Smooth muscle cell of the brain vasculature (primary cell): ENCODE measurements at places on chromosomes 4 and X.

DNA sequence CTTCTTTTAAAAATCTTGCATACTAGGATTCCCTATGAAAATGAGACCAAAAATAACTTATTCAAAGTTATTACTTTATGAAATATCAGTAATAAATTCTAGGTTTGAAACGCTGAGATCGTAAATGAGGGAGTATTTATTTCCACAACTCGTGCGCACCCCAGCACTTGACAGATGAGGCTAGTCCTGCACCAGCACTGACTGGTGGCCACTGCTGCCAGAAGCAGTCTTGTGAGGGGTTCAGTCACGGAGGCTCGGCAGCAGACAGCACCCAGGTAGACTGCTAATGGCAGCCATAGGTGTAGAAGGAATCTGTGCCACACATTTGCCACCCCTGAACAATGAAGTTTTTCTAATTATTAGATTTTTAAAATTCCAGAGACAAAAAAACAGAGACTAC is 248.7 kb downstream of the CAMK2D start:
- no peak for DNase-seq

DNA sequence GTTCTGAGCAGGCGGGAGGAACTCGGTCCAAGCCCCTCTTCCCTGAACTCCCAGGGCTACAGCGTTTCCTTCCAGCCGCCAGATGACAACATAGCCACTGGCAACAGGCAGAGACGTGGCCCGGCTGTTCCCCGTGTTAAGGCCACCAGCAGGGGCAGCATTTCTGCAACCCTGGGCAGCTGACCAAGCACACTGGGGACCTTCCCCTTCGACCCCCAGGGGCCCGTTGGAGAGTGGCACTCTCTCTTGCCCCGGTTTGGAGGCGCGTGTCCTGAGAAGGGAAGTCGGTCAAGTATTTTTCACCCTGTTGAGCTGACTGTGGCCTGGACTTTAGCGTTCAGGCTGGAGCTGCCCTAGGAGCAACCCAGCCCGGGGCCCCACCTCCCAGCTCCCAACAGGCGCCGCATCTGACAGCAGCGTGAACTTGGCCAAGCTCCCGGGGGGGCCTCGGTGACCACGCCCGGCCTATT is 37.6 kb downstream of the ZBTB49 start:
- no peak for DNase-seq

- DNase-seq, result no peak
Measured at GRCh38 chrX:68868902-68869800, 40.3 kb downstream of the EFNB1 start.

GRCh38 chr4:147747787-147748454 is 16.0 kb downstream of the ARHGAP10 start:
- DNase-seq, result no peak

- DNase-seq, result no peak
Measured at GRCh38 chr4:93187892-93188291, 640.7 kb upstream of the ATOH1 start.

- DNase-seq, result no peak
Measured at GRCh38 chrX:66030505-66031317, 9.2 kb downstream of the VSIG4 start.

DNA sequence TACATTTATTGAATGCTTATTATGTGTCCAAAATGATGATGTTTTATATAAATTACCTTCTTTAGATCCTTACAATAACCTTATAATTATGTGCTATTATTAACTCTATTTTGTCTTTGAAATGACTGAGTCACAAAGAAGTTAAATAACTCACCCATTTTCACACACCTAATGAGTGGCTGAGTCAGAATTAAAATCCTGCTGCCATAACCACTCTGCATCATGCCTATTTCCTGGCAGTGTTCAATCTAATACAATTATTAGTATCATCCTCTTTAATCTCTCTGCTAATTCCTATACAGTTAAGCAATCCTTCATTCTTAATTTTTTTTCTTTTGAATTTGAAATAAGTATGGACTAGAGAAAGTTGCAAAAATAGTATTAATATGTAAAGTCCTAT is 342.9 kb downstream of the CFAP299 start:
- no peak for DNase-seq

DNA sequence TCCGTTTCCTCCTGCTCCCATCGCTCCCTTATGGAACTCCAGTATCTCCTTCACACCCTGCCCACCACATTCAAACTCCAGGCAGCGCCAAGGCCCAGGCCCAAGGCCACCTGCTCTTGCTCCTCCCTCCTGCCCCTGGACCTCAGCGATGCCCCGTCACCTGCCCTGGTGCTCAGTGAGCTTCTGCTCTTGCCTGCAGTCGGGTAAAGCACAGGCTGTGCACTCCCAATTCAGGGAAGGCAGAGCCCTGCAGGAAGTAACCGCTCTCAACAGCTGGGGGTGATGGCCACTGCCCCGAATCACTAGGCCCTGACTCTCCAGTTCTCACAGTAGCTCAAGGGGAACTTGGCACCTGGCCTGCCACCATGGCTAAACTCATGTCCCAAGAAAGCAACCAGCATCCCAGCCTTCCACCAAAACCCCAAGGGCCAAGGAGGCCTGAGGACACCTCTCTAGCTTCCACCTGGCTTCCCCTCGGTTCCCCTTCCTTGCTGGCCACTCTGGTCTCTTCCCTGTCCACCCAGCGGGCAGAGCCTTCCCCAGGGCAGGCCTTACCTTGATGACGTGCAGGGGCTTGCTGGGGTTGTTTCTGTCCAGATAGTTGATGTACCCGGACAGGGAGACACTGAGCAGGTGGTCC is 29.3 kb downstream of the WDR1 start:
- DNase-seq, result no peak

DNA sequence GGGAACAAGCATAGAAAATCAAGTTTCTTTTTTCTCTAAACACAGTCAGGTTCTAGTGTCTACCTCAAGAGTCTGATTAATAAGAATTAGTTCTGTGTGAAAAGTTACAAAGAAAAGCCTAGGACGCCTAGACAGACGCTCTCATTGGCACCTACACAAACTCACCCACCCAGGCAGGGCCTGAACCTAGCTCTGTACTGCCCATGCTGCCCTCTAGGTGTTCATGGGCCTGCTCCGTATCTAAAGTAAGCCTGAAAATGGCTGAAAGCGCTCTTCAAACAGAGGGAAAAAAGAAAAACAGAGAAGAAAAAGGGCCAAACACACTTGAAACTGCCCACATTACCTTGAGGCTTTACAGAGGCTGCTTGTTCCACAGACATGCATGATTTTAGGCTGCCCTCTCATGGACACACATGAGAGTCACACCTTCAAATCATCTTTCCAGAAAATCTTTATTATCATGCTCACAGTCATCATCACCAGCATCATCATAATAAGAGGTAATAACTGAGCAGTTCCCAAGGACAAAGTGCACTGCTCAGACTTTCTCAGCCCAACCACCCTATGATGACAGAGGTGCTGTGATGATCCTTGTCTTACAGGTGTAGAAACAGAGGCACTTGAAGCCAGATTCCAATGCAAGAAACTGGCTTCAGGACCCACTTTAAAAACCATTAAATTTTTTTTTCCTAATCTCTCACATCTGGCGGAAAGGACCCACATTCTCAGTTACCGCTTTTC is 49.6 kb downstream of the MAP7D2 start:
- no peak for DNase-seq

GRCh38 chr4:122960611-122961000 is 38.2 kb upstream of the NUDT6 start:
- DNase-seq, result no peak

DNA sequence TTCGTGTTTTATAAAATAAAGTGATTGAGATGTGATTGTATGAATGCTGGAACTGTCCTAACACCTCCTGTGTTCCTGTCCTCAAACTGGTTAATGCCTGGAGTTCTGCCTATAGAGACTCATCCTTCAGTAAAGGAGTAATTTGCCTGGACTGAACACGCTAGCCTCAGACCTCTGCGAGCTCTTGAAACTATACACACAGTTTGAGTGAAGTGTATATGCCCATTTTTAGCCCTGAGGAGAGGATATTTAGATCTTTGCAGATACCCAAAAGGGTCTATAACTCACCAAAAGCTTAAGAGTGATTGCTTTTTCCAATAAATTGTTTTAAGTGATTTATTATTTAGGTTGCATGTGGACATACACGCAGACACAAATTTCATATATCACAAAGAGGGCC is 29.9 kb upstream of the STIM2 start:
- no peak for DNase-seq

DNA sequence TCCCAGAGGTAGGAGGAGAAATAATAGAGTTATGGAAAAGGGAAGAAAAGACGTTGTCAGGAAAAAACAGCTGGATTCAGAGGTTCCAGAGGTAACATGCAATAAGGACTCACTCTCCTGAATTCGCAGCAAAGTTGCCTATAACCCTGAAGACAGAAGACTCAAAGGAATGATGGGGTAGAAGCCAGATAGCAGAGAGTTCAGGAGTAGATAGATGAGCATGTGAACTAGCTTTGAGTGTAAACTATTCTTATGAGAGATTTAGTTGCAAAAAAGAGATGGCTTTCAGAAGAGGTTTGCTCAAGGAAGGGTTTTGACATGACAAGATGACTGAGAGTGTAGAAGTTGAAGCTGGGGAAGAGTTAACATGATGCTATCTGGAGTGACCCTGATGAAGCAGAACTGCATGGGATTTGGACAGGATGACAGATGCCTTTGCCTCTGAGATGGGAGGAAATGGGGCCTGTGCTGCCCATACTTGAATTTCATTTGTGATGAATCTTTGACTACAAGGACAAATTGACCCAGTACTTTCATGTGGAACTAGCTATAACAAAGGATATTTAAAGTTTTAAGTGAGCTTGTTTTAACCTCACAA is 73.9 kb downstream of the AMELX start:
- DNase-seq, result no peak

- no peak for DNase-seq
Measured at GRCh38 chr4:64497491-64497890, 88.2 kb upstream of the TECRL start.

GRCh38 chr4:167509551-167509950 is 275.3 kb upstream of the SPOCK3 start:
- DNase-seq, result no peak

DNA sequence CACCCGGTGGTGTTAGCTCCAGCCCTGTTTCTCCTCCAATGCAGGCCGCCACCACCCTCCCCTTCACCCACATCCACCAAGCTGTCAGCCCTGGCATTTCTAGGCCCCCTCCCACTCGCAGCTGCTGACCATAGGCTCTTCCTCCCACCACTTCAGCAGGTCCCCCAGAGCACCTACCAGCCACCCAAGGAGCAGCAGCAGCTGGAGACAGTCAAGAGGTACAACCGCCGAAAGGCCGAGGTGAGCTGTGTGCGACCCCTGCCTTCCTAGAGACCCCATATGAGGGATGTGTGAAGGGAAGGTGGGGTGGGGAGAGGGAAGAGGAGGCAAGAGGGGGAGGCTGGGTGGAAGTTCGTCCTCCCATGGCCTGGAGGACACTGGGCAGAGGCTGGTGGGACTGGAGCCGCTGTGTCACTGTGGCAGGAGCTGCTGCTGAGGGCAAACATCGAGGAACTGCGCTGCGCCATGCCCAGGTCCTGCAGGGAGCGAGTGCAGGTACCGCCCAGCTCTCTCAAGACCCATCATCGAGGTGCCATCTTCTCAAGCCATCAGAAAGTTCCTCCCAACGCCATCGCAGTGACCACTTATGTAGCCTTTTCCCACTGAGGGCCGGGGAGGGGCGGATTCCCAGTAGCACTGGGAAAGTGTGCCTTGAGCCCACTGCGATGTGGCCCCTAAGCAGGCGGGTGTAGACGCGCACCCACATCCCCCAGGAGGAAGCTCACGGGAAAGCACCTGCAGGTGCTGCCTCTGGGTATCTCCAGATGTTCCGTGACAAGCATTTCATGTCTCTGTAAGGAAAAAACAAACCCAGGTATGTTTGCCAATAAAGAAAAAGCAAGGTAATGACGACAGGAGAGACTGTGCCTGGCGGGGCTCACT is 19.2 kb upstream of the RNF4 start:
- no peak for DNase-seq

DNA sequence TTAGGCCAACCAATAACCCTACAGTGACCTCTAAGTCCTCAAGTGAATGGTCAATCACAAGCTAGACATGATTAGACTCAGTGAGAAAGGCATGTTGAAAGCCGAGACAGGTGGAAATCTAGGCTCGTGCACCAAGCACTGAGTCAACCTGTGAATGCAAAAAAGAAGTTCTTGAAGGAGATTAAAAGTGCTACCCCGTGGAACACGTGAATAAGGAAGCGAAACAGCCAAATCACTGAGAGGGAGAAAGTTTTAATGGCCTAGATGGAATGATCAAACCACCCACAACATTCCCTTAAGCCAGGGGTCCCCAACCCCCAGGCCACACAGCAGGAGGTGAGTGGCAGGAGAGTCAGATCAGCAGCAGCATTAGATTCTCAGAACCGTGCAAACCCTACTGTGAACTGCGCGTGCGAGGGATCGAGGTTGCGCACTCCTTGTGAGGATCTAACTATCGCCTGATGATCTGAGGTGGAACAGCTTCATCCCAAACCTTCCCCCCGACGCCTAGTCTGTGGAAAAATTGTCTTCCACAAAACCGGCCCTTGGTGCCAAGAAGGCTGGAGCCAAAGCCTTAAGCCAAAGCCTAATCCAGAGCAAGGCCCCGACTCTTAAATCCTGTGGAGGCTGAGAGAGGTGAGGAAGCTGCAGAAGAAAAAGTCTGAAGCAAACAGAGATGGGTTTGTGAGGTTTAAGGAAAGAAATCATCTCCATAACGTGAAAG is 19.5 kb upstream of the PDE6B start:
- DNase-seq, result no peak

DNA sequence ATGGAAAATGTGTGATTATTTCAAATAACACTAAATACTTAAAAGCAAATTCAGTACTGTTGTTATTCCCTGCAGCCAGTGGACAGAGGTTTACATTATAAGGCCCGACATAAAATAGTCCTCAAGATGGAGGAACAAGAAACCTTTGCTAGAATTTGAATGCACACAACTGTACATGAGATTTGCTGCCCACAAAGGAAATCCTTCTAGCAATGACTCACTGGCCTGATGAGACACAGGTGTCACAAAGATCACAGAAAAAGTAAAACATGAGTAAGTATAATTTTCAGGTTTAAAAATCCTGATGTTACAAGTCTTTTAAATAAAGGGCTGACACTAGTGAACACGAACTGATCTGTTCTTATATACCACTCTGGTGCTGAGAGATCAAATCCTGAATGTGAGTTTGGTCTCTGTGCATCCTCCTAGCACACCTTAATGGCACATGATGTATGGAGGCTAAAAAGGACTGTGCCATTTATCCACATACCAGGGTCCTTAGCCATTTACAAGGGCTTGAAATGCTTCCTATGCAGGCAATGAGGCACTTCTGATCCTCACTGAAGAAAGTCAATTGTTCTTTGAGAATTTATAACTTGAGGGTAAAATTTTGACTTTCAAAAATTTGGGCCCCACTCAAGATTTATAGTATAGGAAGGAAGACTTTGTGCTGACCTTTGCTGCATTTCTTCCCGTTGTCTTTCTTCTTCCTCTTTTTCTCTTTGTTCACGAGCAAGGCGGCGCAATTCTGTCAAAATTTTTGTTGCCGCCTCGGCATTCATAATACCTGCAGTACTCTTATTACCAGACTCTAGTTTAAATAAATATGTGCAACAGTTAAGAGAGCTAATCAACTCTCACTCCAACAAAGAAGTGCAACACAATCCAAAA is 23.0 kb downstream of the MAP7D3 start:
- DNase-seq, result no peak

GRCh38 chr4:66367043-66367660 is 696.9 kb upstream of the EPHA5 start:
- DNase-seq, result no peak

- no peak for DNase-seq
Measured at GRCh38 chrX:50721764-50722521, 92.1 kb downstream of the SHROOM4 start.
